NAMALWA (cell line): ENCODE measurements at places on chromosomes 3 and 15.

DNA sequence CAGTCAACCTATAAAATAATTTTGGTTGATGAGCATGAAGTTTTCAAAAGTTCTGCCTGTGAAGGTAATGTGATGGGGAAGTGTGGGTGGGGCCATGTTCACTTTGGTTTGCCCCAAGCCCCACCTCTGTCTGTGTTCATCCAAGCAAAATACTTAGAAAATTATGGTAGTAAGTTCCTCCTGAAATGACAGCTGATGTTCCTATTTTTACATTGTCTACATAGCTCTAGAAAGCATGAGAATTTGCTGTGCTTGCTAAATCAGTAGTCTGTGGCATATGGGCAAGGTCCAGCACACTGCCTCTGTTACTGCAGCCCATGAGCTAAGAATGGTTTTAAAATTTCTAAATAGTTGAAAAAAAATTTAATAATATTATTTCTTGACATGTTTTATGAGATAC is 21.9 kb upstream of the CP start:
- DNase-seq = peak; percentile 15

DNA sequence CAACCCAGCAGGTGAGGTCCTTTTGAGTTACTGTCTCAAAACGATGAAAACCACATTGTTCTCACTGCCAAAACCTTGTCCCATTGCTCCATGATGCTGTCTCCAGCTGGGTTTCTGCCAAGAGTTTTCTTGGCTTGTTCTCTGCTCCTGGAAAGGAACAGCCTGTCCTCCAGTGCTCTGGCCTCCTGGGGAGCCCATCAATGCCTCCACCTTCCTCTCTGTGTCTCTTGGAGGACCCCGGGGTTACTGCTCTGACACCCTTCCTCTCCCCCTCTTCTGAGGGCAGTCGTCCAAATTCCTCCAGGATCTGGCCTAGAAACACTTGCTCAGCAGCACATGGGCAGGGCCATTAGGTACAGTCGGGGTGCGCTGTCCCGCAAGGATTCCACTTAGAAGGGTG is 63.9 kb upstream of the RGMA start:
- no peak for DNase-seq

GRCh38 chr15:69794645-69795469 is 302.9 kb downstream of the TLE3 start:
- no peak for DNase-seq

GRCh38 chr3:157544501-157545130 is 41.4 kb upstream of the VEPH1 start:
- DNase-seq = no peak

DNA sequence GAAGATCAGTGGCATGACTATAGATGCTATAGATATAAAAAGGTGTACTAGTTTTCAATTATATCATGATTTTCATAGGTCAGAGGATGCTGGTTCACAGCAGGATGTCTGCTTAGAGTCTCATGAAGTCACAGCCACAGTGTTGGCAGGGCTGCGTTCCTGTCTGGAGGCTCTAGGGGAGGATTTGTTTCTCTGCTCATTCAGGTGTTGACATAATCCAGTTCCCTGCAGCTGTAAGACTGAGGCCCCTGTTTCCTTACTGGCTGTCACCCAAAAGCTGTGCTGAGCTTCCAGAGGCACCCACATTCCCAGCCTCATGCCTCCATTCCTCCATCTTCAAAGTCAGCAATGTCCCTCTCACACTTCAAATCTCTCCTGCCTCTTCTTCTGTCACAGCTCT is 170.7 kb downstream of the OCA2 start:
- no peak for DNase-seq

DNA sequence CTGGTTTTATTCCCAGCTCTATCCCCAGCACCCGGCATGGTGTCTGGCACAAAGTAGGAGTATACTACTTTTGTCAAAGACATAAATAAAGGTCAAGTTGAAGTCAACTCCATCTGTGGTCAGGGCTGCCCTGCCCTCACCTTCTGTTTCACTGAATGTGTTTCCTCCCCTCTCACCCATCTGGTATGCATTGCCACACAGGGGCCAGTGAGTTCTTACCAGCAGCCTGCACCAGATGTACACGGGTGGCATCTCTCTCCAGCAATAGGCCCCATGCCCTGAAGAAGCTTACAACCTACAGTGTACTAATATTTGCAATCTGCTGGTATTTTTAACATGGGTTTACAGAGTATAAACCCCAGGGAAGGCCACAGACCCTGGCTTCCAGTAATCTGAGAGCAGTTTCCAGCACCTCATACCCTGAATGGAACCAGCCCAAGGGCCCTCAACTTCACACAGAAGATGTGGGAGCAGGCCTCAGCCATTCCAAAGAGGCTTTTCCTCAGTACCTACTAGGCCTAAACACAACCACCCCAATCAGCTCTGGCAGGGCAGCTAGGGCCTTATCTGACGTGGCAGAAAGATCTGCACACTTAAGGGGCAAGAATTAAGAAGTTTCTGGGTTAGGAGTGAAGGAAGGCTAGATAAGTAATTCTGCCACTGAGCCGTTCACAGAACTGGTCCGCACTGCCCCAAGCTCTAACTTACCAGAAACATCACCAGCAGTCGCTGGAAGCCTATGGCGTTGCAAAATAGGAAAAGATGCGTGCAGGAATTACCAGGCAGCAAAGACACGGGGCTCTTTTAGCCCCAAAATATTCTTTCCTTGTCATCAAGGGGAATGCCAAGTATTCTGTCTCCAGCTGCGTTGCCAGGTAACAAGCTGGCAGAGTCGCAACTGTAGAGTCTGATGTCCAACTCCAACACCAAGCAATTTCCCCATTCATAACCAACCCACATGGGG is 2.1 kb downstream of the IDH2 start:
- DNase-seq = no peak

- DNase-seq = no peak
These were observed 46.8 kb upstream of the TBC1D23 start for GRCh38 chr3:100213891-100214573.

DNA sequence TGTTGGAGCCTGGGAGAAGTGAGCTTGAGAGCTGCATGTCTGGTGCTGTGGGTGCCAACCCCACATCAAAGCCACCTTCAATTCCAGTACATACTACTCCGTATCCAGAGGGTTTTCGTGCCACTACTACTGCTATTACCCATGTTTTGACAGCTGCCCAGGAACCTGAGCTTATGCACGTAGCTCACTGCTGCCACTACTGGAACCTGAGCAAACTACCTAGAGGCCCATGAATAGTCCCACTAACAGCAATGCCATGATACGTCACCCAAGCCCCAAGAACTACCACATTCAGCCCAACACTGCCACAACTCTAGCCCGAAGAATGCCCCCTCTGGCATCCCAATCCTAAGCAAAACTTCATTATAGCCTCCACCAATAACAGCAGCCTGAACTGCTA is 215.2 kb upstream of the BCHE start:
- no peak for DNase-seq

DNA sequence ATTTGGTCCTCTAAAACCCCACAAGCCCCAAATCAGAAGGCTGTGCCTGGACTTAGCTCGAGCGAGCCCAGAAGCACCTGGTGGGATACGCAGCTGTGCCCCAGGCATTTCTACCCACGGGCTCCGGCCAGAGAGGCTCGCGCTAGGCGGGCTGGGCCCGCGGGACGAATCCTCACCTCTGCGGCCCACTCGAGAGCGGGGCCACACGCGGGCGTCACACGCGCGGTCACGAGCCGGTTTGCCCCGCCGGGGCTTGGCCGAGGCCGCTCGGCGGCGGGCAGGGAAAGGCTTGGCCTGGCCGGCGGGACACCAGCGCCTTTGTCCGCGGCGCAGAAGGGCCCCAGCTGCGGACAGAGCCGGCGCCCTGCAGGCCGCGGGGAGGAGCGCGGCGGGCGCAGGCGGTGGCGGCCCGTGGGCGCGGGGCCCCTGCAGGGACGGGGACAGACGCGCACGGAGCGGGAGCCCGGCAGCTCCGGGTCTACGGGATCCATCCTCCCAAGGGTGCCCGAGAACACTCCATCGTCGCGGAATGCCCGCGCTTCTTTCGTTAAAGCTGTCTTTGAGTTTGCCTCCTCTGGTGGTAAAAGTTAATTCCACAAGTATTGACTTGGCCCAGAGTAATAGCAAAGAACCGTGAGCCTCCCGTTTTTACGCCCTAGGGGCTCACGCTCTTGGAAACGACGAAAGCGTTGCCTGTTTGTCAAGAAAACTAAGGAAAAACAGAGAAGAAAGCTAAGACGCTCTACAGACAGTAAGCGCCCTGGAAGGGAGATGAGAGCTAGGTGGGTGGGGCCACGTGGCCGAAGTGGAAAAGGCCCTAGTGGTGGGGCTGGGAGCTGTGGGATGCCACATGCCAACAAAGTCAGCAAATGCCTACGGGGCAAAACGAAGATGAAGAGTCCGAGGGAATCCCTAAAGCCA is 26.4 kb downstream of the TYRO3 start:
- no peak for DNase-seq

GRCh38 chr3:178810181-178810580 is 261.4 kb downstream of the ZMAT3 start:
- DNase-seq = no peak

- DNase-seq = no peak
These were observed 271.5 kb downstream of the SLC9A9 start for GRCh38 chr3:143576568-143577270.

- DNase-seq = peak; percentile 21
These were observed 104.1 kb upstream of the LPP start for GRCh38 chr3:188049606-188050530.

- DNase-seq = no peak
These were observed 233.3 kb downstream of the OPA1 start for GRCh38 chr3:193826159-193826795.

GRCh38 chr15:41564286-41564959 is 5.4 kb downstream of the TYRO3 start:
- DNase-seq = no peak

DNA sequence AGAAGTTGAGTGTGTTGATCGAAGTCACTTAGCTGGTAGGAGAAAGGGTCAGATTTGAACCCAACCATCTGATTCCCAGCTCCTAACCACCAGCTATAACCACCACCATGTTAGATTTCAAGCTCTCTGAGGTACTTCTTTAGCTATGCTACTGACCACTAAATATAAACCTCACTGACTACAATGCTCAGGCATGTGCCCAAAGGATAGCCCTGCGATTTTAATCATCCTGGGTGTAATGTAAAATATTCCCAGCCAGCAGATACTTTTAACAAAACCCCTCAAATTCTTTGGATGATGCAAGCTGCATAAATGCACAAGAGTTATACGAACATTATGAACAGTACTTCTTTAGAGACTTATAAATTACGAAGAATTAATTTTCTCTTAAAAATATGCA is 115.2 kb upstream of the TSC22D2 start:
- DNase-seq = no peak

DNA sequence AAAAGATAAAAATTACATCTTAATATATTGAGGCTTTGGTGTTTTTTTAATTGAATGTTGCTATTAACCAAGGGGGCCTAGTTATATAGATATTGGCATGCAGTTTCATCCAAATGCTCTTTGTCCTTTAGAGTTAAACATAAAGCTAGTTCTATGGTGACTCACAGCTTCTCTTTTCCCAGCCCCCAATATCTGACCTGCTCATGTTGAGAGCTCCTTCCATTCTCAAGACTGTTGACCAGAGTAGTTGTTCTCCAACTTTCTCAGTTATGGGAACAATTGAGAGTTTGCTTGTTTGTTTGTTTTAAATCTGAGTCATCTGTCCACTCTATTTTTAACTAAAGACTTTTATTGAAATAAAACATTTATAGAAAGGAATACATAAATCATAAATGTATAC is 15.8 kb upstream of the RARB start:
- DNase-seq = no peak

- DNase-seq = no peak
These were observed 5.2 kb downstream of the KCTD6 start for GRCh38 chr3:58497097-58497496.

DNA sequence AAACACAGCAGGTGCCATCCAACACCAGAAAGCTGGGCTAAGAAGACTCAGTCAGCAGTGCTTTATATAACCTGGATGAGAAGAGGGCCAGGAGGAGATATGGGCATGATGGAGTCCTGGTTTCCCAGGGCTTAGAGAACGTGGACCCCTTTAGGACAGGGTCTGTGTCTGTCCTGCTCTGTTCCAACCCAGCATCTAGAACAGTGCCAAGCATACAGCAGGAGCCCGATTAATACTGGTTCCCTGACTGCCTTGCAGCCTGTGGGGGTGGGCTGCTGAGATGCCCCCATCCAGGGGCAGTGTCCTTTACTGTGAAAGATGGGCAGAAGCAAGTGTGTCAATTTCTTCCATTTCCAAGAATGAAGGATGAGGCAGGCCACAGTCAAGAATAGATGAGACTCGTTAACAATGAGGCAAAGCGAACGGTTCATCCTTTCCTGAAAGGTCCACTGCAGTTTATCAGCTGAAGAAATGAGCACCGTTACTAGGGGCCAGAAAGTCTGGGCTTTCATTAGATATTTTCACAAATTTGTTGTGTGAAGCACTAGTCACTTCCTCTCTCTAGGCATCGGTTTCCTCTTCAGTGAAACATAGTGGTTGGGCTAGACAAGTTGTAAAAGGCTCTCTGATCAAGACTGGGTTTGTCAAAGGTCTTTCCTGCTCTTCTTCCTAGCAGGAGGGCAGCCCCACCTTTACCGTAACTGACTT is 72.0 kb upstream of the HERC1 start:
- no peak for DNase-seq

DNA sequence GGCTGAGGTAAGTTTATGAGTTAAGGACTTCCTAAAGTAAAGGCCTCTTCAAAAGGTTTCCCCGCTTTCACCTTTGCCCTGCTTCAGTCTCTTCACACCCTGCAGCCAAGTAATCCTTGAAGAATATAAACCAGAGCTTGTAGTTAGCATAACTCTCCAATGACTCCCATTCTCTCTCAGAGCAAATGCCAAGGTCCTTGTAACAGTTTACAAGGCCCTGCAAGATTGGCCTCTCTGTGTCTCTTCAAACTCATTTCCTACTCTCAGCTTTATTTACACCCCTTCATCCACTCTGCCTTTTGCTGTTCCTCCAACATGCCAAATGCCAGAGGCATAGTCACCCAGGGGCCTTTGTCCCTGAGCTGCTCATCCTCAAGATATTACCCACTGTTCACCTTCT is 60.5 kb upstream of the MME start:
- no peak for DNase-seq

- DNase-seq = no peak
These were observed 7.0 kb upstream of the DMXL2 start for GRCh38 chr15:51629612-51630011.

GRCh38 chr3:185813691-185814215 is 11.1 kb downstream of the IGF2BP2 start:
- no peak for DNase-seq

- no peak for DNase-seq
These were observed 30.4 kb upstream of the TMCO5A start for GRCh38 chr15:37903919-37904625.
